ENCODE measurements at places on chromosomes 5 and 9.

DNA sequence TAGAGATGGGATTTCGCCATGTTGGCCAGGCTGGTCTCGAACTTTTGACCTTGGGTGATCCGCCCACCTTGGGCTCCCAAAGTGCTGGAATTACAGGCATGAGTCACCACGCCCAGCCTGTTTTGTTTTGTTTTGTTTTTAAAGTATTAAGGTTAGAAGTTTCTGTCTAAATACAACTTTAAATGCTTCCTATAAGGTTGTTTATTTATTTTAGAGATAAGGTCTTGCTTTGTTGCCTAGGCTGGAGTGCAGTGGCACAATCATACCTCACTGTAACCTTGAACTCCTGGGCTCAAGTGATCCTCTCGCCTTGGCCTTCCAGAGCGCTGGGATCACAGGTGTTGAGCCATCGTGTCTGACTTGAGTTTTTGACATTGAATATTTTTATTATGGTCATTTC lies 11.4 kb downstream of the MRRF start:
- no peak for DNase-seq

DNA sequence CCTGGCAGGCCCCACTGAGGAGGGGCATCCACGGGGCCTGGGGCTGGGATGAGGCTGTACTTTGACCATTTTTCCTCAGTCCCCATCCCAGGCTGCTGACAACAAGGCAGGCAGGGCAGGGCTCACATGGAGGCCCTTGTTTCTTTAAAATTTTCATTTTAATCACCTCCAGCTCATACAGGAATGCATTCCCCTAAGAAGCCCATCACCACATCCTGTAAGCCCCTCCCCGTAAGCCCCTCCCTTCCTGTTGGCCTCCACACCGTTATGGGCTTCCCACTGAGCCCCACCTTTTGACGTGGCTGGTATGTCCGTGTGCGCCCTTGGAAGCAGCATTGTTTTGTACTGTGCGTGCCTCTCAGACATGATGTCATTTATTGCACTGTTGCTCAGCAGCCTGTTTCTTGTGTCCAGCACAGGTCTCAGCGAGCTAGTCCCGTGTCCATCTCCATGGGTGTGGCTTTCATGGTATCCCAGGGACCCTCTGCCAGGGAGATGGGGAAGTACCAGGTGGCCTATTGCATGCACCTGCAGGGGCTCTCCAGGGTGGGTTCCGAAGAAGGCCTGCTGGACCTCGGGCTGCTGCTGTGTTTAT lies 22.4 kb downstream of the PHF2 start:
- no peak for DNase-seq

GRCh38 chr9:93655621-93656425 lies 79.4 kb downstream of the PHF2 start:
- no peak for DNase-seq

- no peak for DNase-seq
These were observed 264.8 kb upstream of the KIF2A start for GRCh38 chr5:62041156-62041756.

DNA sequence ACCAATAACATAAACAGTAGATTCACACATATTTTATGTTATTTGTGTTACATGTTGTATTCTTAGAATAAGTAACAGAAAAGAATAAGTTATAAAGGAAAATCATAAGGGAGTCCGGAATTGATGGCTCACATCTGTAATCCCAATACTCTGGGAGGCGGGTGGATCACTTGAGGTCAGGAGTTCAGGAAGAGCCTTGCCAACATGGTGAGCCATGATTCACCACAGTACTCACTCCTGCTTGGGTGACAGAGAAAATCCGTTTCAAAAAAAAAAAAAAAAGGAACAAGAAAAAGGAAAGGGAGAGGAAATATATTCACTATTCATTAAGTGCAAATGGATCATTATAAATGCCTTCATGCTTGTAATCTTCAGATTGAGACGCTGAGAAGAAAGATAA lies 533.3 kb upstream of the CDH9 start:
- no peak for DNase-seq

- DNase-seq: no peak
These were observed 16.7 kb downstream of the PTGS1 start for GRCh38 chr9:122387536-122387935.
